GM12891 (cell line): ENCODE measurements at places on chromosomes 1 and 21.

DNA sequence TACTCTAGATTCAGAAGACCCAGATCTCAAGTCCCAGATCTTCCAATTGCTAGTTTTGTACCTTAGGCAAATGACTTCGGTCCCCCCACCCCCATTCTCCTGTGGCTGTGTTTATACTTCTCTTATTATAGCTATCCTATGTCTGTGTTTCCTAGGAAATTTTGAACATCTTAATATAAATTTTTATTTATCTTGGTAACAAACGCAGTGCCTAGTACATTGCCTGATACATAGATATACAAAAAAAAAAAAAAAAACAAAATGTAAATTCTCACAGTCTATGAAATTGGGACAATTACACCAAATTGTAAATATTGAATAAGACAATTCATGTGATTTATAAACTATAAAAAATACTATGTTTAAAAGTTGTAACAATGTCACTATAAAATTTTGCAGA lies 84.1 kb upstream of the SLC44A3 start:
- no peak for DNase-seq

GRCh38 chr1:176177764-176178163 lies 29.3 kb downstream of the COP1 start:
- peak; percentile 3 for DNase-seq

DNA sequence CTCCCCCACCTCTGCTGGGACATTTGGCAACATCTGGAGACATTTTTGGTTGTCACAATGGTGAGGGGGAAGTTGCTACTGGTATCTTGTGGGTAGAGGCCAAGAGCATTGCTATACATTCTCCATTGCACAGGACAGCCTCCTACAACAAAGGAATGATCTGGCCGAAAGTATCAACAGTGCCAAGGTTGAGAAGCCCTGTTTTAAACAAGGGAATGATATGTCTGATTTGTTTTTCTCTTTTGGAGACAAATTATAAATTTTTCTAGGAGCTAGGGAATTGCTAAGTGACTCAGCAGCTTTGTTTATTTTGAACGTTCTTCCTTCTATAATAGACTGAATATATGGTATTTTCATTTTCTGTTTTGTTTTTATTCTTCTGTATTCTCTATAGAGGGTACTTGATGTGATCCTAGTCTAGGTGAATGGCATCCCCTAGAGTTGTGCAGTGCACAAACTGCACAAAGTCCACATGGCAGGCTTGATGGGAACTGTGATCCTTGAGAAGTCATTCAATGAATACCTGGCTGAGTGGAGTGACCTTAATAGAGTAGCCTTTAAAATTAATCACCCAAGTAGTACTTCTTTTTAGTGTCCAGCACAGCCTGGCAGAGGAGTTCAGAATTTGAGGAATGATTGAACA lies 288.6 kb upstream of the USP24 start:
- no peak for DNase-seq

- DNase-seq = no peak
Observed at GRCh38 chr21:9838738-9839642, 682.4 kb upstream of the TPTE start.

DNA sequence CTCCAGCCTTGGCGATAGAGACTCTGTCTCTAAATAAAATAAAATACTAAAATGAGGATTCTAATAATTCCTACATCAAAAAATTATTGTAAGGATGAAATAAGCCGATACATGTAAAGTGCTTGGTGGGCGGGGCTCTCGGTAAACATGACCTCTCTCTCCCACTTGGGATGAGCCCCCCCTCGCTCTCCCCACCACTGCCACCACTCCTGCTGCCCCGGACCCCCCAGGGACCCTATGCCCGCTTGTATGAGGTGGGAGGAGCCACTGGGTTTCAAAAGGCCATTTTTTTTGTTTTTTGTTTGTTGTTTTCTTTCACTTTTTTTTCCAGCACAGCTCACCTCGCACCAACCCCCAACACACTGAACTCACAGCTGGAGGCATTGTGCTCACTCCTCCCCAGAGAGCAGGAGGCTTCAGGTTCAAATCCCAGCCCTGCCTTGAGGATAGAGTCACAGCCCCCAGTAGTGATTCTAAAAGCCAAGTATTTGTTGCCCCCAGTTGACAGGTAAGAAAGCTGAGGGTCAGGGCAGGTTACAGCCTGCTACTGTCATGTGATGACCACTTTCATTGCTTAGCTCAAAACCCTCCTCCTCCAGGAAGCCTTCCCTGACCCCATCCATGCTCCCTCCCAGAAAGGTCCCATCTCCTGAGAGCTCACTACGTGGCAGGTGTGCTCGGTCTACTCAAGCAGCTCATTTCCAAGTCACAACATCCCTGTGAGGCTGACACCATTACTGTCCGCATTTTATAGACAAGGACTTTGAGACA lies 4.2 kb downstream of the SDC3 start:
- DNase-seq = no peak

GRCh38 chr1:184393962-184394361 lies 7.1 kb downstream of the C1orf21 start:
- DNase-seq = no peak

DNA sequence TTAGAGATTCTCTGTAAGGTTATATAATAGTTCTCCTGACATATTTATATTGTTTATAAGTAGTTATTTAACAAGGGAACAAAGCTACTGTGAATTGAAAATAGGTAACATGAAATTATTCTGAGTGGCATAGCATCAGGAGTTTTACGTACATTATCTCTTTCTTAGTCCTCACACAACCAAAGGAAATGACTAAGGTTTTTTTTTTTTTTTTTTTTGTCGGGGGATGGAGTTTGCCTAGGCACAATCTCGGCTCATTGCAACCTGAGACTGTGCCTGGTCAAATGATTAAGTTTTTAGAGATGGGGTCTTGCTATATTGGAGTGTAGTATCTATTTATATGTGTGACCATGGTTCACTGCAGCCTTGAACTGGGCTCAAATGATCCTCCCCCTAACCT lies 24.9 kb downstream of the TMED5 start:
- no peak for DNase-seq
